Adrenal gland (tissue), 19 donors: ENCODE measurements at places on chromosomes 4 and X.
A peak's percentile ranks its signal among the peaks of the same experiment; 100 is the strongest.

GRCh38 chr4:7202411-7202810, 10.1 kb downstream of the SORCS2 start:
- DNase-seq = no peak

DNA sequence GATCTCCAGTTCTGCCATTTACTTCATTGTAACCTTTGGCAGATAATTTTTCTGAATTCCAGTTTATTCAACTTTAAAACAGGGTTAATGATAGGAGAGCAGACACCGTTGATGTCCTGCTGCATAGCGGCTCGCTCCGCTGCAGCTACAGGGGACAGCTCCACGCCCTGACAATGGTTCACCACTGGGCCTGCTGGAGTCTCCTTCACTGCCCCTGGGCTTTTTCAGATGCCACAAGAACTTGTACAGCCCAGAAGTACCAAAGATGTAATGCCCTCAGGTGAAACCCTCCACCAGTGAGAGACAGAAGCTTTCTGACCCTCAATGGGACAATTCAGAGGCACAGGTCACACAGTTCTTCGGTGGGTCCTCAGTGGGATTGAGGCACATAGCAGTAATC, 22.7 kb upstream of the SEPTIN11 start:
- no peak for DNase-seq

- peak; percentile 56 for DNase-seq
Measured at GRCh38 chrX:22135994-22136684, 104.0 kb downstream of the PHEX start.

GRCh38 chrX:35829501-35829900, 31.4 kb downstream of the MAGEB16 start:
- no peak for DNase-seq

GRCh38 chrX:19628011-19628575, 112.8 kb upstream of the MAP3K15 start:
- DNase-seq = no peak

GRCh38 chrX:8025705-8026104, 98.5 kb upstream of the PNPLA4 start:
- DNase-seq = no peak

DNA sequence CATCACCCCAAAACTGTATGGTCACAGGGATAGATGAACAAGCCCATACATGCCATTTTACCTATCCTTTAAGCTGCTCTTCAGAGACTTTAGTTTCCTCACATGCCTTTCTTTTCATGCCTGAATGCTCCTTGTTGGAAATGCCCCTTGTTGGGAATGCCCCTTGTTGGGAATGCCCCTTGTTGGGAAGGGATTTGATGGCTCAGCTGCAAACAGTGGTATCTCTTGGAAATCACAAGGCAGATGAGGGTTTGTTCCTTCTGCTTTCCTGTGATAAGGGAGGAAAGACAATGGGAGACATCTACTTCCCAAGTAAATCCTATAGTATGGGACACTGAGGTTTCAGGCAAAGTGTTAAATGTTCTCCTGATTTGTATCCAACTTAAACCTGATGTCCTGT, 11.5 kb downstream of the CXCL2 start:
- DNase-seq = no peak

- no peak for DNase-seq
Measured at GRCh38 chr4:41067369-41067768, 147.0 kb downstream of the APBB2 start.

DNA sequence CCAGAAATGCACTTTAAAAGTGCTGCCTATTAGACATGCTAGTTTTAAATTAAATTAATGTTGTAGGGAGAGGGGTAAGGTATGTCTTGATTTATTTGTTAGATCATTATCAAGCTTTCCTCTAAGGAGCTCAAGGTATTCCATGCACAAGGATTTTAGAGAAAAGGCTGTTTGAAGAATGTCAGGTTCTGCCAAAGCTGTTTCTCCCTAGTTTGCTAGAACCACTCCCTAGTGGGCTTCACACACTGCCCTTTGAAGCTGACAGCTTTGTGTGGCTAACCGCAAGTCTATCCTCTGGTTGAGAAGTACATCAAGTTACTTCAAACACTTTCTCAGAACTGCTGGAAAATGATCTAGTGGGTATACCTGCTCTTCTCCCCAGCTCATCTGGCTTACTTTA, 32.3 kb downstream of the RASL11B start:
- DNase-seq = no peak

- DNase-seq = no peak
Measured at GRCh38 chr4:41466249-41466648, 71.7 kb upstream of the LIMCH1 start.

DNA sequence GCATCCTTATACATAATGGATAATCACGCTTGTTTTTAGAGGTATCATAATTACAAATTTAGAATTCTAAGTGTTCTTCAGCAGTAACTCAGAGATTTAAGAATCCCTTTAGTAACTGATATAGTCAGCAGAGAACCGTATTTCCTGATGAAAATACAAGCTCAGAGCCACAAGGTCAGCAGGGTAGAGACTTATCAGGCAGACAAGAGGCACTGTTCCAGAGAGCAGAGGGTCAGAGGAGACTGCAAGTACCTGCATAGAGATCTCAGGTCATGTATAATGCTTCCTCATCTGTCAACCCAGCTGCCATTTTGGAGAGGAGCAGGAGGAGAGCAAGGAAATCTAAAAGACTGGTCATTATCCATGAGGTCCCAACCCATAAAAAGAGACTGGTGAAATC, 787.1 kb upstream of the FTHL17 start:
- no peak for DNase-seq

- no peak for DNase-seq
Measured at GRCh38 chr4:74376888-74377483, 12.0 kb downstream of the EREG start.

DNA sequence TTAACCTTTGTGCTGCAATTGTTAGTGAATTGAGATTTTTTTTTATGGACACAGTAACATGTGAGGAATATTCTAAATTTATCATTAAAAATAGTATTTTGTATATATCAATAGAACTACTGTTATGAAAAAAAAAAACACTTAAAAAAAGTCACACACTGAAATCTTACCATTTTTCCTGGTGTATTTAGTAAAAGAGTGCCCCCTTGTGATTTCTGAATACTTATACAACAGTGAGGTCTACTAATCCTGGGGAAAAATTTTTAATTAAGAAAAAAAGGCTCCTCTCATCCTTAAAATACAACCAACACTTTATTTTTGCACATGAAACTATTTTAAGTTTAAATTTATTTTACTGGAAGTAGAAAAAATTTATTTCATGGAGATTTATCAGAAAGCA, 56.4 kb upstream of the SPOCK3 start:
- no peak for DNase-seq

DNA sequence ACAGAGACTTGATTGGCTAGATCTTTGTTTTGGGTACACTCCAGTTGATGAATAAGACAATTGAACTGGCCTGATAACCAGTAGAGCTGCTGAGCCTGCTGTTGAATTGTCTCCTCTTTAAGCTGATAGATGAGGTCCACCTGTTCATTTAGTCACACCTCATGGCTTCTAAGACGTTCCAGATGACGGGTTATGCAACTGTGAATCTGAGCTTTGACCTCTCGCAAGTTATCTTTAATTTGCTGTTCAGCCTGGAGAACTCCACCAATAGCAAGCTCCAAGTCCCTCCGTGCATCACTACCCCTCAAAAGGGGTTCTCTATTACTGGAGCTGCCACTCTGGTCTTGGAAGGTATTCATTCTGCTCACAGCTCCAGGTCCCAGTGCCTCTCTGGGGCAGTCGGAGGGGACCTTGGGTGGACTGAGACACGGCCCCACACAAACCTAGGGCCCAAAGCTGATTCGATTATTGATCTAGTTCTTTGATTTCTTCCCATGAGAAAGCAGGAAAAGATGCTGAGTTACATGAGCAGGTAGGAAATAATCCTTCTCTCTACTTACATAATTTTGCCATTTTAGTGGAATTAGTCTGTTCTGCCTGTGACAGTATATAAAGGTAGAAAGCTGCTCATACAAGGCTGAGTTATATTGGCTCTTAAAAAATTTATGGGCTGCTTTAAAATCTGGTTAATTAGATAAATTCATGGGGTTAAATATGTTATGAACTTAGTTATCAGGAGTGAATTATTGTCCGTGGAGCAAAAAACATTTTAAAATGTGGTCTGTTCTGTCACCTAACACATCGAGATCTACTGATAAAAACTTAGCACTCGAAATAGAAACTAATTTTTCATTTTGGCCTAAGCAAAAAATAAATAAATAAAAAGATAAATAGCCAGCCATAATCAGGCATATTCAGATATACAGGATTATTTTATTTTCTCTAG, 6.8 kb downstream of the MMAA start:
- DNase-seq = no peak

DNA sequence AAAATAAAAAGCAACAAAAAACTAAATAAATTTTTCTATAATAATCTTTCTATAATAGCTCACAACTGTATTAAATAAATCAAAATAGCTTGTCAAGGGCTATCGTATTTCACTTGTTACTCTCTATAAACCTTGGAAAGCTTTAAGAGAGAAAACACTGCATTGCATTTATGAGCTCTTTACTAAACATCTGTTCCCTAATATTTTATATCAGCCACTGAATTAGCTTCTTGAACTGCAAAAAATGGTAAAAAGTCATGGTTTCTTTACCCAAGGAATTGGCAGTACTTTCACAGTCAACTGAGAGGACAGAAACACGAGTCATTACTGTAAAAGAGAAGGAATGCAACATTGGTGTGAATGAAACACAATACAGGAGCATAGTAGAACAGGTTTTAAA, 671.2 kb downstream of the PCDH18 start:
- no peak for DNase-seq

DNA sequence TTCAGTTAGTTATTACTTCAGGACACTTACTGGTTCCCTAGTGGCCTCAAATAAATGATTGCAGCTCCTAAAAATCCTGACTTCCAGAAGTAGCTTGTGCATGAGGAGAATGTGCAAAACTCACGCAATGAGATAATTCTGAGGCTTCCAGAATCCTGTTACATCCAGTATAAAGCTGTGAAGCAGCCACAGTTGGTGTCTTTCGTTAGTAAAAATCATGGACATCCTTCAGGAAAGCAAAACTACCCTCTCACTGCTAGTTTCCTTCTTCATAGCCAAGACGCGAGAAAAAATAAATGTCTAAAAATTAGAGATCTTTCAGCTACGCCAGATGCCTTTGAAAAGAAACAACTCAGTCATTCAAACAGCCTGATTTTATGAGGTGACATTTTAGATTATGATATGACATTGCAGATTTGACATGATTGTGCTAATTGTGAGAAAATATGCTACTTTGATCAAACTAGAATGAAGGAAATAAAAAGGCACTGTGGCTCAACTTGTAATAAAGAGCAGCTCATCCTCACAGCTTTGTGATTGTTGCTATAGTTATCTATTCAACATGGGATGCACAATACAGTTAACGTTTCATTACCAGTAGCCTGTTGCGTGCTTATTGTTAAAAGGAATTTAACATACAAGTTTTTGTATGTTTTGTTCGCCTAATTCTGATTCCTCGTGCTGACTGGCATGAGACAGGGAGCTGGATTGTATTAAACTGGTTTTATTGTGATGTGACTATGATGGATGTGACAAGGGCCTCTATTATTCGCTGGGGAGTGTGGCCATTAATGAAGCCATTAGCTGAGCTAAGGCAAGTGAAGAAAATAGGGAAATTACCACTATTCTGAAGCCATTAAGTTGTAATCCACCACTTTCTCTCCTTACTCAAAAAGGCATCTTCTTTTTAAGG, 40.5 kb downstream of the AFF2 start:
- DNase-seq = no peak

- no peak for DNase-seq
Measured at GRCh38 chrX:18687856-18688495, 16.1 kb upstream of the RS1 start.

DNA sequence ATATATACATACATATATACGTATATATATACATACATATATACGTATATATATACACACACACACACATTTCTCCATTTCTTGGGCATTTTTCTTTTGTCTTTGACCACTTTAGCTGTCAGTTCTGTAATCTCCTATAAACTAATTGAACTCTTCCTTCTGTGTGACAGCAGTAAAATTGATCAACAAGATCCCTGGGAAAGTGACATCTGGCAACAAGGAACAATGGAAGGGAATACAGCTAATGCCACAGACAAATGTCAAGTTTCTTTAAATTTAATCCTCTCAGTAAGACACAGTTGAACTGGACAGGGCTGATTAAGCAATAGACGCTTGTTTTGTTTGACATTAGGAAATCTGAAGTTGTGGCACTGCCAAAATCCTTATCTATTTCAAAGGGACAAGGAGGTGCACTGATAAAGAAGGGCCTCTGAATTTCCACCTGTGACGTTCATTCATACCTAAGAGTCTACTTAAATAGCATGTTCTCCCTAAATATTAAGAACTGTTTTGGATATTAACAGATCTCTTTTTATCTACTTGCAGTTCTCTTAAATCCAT, 126.9 kb downstream of the RNF150 start:
- DNase-seq = no peak

DNA sequence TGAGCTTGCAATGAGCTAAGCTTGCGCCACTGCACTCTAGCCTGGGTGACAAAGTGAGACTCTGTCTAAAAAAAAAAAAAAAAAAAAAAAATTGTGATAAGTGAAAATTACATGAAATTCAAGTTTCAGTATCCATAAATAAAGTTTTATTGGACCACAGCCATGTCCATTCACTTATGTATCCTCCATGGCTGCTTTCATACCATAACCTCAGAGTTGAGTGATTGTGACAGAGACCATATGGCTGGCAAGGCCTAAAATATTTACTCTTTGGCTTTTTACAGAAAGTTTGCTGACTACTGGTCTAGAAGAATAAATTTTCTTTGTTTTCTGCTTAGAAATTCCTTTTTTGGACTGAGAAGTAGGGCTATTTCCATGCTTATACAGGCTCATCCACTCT, 11.8 kb upstream of the SHISA3 start:
- no peak for DNase-seq

DNA sequence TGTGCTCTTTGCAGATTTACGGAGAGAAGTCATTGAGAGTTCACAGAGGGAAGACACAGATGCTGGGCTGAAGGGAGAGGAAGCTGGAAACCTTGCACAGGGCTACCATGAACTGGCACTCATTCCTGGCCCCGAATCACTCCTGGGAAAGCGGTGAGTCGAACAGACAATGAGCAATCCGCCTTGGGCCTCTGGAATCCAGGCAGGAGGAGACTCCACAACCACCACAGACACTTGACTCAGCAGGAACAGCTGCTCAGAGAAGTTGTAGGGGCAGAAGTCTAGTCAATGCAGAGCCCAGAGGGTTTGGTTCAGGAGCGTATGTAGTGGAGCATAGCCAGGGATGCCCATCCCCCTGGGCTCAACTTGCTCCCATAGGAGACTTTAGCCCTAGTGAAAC, 62.8 kb upstream of the GRIA3 start:
- no peak for DNase-seq

- DNase-seq = no peak
Measured at GRCh38 chr4:16116493-16116990, 32.7 kb upstream of the PROM1 start.
